ENCODE measurements at places on chromosomes 16 and 17.

DNA sequence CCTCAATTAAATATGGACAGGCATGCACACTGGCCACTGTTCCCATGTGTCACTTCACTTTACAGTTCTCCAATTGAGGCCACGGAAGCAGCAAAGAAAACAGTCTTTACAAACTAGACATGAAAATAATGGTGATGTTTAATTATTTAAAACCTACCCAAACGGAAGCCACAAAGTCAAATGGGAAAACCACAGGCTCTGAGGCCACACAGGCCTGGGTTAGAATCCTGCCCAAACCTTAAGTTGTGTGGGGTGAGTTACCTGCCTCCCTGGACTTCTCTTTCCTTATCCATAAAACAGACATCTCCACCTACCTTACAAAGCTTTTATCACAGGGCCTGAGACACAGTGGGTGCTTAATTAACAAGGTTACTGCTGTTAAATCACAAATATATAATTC is 137.4 kb downstream of the PARN start:
- no peak for DNase-seq

- no peak for DNase-seq
Observed at GRCh38 chr17:72065556-72065955, 55.3 kb upstream of the SOX9 start.

- no peak for DNase-seq
Observed at GRCh38 chr16:14486520-14487303, 143.3 kb downstream of the PARN start.

- DNase-seq: no peak
Observed at GRCh38 chr16:57897053-57897784, 73.7 kb downstream of the CNGB1 start.

GRCh38 chr17:4206962-4207361 is 56.8 kb downstream of the ANKFY1 start:
- DNase-seq: no peak
